ENCODE measurements at places on chromosomes 1 and 21.

DNA sequence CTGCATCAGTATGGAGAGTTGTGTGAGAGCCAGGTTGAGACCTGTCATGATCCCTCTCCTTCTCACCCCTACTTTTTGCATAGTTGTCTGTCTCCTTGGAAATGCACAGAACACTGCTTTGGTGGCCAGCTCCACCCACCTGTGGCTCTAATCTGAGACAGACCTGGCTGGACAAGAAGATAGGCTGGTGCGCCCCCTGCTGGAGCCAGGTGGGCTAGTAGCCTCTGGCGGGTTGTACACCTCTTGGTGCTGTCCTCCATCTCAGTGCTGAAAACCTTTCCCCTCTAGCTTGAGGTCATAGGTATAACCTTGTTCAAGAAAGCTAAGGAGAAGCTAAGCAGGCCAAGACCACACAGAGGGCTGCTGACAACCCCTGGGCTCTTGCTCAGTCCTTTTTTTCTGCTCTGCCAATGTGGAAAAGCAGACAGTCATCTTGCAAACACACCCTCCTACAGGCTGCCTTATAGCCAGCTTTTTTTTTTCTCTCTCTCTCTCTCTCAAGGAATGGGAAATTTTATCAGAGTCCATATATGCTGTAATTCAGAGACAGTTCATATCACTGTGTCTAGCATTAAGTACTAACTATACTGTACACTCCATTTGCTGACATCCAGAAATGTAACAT, 58.8 kb upstream of the SPATA6 start:
- peak; percentile 69 for DNase-seq
- H3K27me3 ChIP-seq, result peaks cover 28% of the 10 kb centered on the region
- no peaks in the 10 kb centered on the region for H3K36me3 ChIP-seq

GRCh38 chr21:31873696-31874599, 1.1 kb downstream of the HUNK start:
- peak overlapping the region; percentile 36 for H3K4me3 ChIP-seq
- H3K36me3 ChIP-seq, result no peaks in the 10 kb centered on the region
- no peak overlapping the region for H3K27ac ChIP-seq
- peaks cover 5% of the 10 kb centered on the region for H3K4me1 ChIP-seq
- DNase-seq, result peak; percentile 45
- peaks cover 52% of the 10 kb centered on the region for H3K27me3 ChIP-seq

DNA sequence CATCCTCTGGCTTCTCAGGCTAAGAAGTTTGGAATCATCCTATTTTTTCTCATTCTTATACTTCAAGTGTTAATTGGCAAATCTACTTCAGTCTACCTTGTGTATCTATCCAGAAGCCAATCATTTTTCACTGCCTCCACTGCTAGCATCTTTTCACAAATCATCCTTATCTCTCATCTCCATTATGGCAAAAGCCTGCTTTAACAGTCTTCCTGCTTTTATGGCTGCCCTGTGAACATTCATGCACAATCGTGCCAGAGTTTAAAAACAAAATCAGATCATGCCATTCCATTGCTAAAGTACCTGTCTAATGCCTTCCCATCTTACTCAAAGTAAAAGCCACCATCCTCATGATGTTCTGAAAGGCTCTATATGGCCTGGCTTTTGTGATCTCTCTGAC, 19.2 kb upstream of the CYP2J2 start:
- DNase-seq, result no peak
- no peaks in the 10 kb centered on the region for H3K27me3 ChIP-seq
- no peak overlapping the region for H3K4me3 ChIP-seq
- H3K36me3 ChIP-seq, result no peaks in the 10 kb centered on the region
- H3K27ac ChIP-seq, result no peak overlapping the region

DNA sequence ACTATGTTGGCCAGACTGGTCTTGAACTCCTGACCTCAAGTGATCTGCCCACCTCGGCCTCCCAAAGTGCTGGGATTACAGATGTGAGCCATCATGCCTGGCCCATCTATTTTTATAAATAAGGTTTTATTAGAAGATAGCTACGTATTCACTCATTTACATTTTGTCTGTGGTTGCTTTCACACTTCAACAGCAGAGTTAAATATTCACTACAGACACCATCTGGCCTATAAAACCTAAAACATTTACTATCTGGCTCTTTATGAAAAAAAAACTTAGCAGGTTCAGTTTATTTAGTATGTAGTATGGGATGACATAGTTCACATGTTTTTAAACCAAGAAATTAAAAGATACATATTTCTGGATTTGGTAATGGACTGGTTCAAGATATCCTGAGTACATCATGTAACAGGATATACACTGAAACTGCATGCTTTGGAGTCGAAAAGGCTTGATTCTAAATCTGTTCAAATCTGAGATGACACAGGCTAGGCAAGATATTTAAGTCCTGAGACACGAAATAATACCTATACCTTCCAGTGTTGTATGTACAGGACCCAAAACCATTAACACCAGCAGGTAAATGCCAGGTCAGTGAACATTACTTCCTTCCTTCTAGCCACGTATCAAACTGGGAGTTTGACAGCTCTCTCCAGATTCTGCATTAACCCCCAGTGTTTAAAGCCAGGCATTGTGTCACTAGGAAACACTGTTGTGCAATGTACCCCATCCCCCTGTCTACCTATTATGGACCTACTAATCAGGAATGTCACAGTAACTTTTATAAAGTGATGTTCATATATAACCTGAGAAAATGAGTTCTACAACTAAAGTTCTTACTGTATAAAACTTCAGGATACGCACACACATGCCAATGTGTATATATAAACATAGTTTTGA, 54.3 kb upstream of the SDC3 start:
- H3K36me3 ChIP-seq, result peaks cover 47% of the 10 kb centered on the region
- no peaks in the 10 kb centered on the region for H3K27me3 ChIP-seq
- no peak for DNase-seq
- no peak overlapping the region for H3K4me3 ChIP-seq

GRCh38 chr1:65175171-65176055, 27.4 kb downstream of the AK4 start:
- no peak overlapping the region for H3K4me3 ChIP-seq
- H3K27me3 ChIP-seq, result no peaks in the 10 kb centered on the region
- H3K27ac ChIP-seq, result no peak overlapping the region
- no peaks in the 10 kb centered on the region for H3K36me3 ChIP-seq

- H3K36me3 ChIP-seq, result peaks cover 14% of the 10 kb centered on the region
- H3K27ac ChIP-seq, result peak overlapping the region; percentile 92
- H3K27me3 ChIP-seq, result no peaks in the 10 kb centered on the region
- H3K4me1 ChIP-seq, result peaks cover 37% of the 10 kb centered on the region
These were observed 14.4 kb downstream of the PI4KB start for GRCh38 chr1:151312826-151313225.

DNA sequence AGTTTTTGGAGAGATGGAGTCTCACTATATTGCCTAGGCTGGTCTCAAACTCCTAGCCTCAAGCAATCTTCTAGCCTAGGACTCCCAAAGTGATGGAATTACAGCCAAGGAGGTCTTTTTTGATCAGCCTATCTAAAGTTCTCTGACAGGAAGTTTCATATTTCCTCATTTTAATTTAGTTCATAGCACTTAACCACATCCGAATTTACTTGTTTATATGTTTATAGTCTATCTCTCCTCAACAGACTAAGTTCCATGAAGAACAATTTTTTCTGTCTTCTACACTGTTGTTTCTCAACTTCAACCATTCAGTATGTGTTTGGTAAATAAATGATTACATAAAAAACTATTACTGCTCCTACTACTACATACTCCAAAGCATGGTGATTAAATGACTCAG, 47.9 kb downstream of the GON4L start:
- no peak for DNase-seq
- H3K27ac ChIP-seq, result no peak overlapping the region
- H3K36me3 ChIP-seq, result peaks cover 12% of the 10 kb centered on the region
- no peaks in the 10 kb centered on the region for H3K27me3 ChIP-seq
- peaks cover 2% of the 10 kb centered on the region for H3K4me1 ChIP-seq

DNA sequence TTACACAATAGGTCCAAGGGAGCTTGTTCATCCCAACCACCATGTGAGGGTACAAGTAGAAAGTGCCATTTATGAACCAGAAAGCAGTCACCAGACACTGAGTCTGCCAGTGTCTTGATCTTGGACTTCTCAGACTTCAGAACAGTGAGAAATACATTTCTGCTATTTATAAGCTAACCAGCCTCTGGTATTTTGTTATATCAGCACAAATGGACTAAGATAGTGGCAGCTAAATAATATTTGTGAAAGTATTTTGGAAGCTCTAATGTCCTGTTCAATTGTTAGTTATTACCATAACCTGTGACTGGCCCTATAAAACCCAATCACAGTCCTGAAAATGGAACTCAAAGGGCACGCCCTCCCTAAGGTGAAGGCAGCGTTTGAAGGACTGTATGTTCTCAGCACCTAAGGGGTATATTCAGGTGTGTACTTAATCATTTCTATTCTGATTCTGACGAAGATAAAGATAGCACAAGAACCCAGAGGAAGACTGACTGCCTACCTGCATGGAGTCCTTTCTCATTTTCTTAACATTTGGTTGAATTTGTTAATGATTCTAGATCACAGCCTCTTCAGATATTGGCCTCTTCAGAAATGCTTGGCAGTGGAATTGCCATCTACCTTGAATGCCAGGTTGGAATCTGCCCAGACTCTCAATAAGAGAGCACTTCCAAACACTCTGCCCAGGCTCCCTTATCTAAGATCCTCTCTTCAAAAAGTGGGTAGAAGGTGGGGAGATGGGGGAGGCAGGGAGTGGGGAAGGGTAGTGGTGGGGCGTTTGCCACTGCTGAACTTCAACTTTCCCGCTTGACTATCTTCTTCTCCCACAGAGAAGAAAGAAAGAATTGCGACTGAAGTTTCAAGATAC, 104.0 kb upstream of the PPP2R5A start:
- H3K4me1 ChIP-seq, result peaks cover 6% of the 10 kb centered on the region
- DNase-seq, result no peak
- no peak overlapping the region for H3K4me3 ChIP-seq
- no peaks in the 10 kb centered on the region for H3K27me3 ChIP-seq
- H3K27ac ChIP-seq, result no peak overlapping the region

- H3K27me3 ChIP-seq, result peaks cover 5% of the 10 kb centered on the region
- H3K36me3 ChIP-seq, result no peaks in the 10 kb centered on the region
- H3K27ac ChIP-seq, result no peak overlapping the region
- no peaks in the 10 kb centered on the region for H3K4me1 ChIP-seq
- no peak for DNase-seq
These were observed 19.1 kb downstream of the FMO1 start for GRCh38 chr1:171267391-171267790.

DNA sequence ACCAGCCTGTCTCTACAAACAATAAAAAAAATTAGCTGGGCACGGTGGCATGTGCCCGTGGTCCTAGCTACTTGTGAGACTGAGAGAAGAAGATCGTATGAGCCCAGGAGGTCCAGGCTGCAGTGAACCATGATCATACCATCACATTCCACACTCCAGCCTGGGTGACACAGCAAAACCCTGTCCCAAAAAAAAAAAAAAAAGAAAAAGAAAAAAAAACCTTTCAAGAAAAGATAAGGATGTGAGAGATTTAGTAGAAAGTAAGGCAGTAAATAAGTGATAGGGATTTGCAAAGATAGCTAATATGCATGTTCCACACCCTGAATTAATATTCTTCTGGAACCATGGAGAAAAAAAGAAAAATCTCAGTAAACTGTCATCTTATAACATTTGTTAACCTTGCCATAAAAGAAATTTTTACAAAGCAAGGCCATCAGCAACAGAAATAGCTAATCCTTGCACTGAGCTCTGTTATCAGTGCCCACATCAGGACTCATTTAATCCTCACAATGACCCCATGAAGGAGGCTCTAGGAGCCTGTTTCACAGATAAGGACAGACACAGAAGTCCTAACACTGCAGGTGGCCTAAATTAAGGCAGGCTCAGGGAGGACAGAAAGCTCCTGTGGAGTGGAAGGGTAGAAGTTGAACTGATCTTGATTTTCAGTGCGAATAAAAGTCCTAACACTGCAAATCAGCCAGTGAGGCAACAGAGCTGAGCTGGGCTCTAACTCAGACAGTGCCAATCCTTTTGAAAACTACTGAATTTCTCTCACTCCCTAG, 7.6 kb downstream of the GNB1 start:
- no peak for DNase-seq
- no peak overlapping the region for H3K4me3 ChIP-seq
- peaks cover 13% of the 10 kb centered on the region for H3K36me3 ChIP-seq
- H3K27me3 ChIP-seq, result no peaks in the 10 kb centered on the region

DNA sequence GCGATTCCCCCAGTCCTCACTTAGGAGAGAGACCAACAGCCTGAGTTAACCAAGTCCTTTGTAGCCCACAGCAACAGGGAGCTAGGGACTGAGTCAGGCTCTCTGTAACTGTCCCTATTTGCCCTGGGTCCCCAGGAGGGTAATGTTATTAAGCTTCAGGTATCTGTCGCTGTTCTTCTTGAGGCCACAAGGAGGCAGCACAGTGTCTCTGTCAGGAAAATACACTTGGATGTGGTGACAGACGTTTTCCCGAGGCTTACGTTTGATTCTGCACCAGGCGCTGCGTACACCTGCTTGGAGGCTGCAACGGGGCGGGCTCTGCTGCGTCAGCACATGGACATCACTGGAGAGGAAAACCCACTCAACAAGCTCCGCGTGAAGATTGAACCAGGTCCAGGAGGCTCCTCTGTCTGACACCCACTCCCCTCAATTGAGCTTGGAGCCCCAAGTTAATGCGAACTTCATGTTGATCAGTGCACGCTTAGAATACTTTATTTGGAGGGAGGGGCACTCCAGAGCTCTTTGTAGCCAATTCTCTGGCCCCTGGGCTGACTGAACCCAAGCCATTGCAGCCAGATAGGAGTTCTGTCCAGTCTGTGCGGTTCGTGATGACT, 10.7 kb upstream of the ELF3 start:
- H3K4me3 ChIP-seq, result no peak overlapping the region
- peak; percentile 53 for DNase-seq
- no peaks in the 10 kb centered on the region for H3K4me1 ChIP-seq
- H3K27ac ChIP-seq, result no peak overlapping the region
- H3K36me3 ChIP-seq, result peaks cover 26% of the 10 kb centered on the region

GRCh38 chr1:8409106-8409505, 91.2 kb downstream of the SLC45A1 start:
- DNase-seq, result peak; percentile 36
- H3K4me1 ChIP-seq, result peaks cover 70% of the 10 kb centered on the region
- H3K27ac ChIP-seq, result peak overlapping the region; percentile 67
- H3K36me3 ChIP-seq, result peaks cover 13% of the 10 kb centered on the region

GRCh38 chr1:93700532-93701469, 19.2 kb upstream of the BCAR3 start:
- no peaks in the 10 kb centered on the region for H3K4me1 ChIP-seq
- H3K4me3 ChIP-seq, result no peak overlapping the region
- DNase-seq, result no peak
- no peaks in the 10 kb centered on the region for H3K36me3 ChIP-seq

GRCh38 chr1:2951856-2952255, 69.4 kb upstream of the ACTRT2 start:
- H3K4me3 ChIP-seq, result no peak overlapping the region
- DNase-seq, result no peak
- peaks cover 4% of the 10 kb centered on the region for H3K27me3 ChIP-seq
- H3K4me1 ChIP-seq, result no peaks in the 10 kb centered on the region
- no peak overlapping the region for H3K27ac ChIP-seq

DNA sequence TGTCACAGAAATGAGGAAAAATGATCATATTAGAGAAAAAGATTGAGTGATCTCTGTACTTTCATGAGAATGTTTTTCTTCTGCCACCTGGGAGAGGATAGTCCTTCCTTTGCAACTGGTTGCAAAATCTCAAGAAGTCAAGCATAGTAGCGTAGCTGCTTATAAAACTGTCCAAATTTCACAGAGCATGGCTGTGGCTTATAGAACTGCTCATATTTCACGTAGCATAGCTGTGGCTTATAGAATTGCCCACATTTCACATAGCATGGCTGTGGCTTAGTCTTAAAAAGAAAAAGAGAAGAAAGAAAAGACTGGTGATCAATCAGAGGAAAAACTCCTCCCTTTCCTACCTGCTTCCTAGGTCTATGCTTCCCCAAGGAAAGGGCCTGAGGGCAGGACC, 329.5 kb downstream of the SIPA1L2 start:
- H3K27me3 ChIP-seq, result peaks cover 14% of the 10 kb centered on the region
- no peak overlapping the region for H3K27ac ChIP-seq
- H3K4me3 ChIP-seq, result no peak overlapping the region
- DNase-seq, result no peak
- H3K36me3 ChIP-seq, result no peaks in the 10 kb centered on the region
